ENCODE measurements at places on chromosomes 3 and 15.
A peak's percentile ranks its signal among the peaks of the same experiment; 100 is the strongest.

DNA sequence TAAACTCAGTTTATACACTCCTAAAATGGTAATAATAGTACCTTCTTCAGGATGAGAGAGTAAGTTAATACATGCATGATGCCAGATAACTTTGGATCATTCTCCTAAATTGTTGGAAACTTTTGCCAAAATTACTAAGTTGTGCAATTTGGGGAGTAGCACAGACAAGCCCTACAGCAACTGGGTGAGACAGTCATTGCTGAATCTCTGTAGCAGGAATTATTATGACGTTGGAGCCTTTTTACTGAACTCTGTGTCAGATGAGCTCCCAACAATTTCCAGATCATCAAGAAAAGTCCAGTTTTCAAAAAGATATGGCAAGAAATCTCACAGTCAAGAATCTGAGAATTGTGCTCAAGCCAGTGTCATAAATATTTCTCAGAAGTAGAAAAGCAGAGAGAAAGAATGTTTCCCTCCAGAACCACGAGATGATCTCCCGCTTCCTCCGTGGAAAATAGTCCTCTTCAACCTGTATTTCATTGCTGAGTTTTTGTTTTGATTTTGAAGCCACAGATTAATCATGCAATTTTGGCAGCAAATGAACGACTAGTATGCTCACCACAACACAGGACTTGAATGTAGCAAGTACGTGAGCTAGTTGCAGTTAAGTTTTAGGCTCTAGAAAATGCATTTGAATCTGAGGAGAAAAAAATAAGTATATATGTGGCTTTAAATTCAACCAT lies 485.4 kb downstream of the CNTN6 start:
- DNase-seq: no peak

GRCh38 chr3:192817506-192817905 lies 90.2 kb upstream of the FGF12 start:
- no peak for DNase-seq

DNA sequence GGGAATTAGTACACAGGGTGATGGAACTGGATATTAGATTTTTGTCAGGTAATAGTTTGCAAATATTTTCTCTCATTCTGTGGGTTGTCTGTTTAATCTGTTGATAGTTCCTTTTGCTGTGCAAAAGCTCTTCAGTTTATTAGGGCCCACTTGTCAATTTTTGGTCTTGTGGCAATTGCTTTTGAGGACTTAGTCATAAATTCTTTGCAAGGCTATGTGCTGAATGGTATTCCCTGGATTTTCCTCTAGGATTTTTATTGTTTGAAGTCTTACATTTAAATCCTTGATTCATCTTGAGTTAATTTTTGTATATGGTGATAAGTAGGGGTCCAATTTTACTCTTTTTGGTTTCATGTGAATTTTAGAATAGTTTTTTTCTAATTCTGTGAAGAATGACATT lies 111.3 kb downstream of the ARRDC4 start:
- DNase-seq: no peak

- no peak for DNase-seq
Measured at GRCh38 chr3:58117561-58118181, 93.1 kb downstream of the DNASE1L3 start.

- DNase-seq: no peak
Measured at GRCh38 chr15:50758712-50759205, 6.7 kb downstream of the SPPL2A start.

- DNase-seq: no peak
Measured at GRCh38 chr3:185423178-185423577, 60.2 kb downstream of the MAP3K13 start.

DNA sequence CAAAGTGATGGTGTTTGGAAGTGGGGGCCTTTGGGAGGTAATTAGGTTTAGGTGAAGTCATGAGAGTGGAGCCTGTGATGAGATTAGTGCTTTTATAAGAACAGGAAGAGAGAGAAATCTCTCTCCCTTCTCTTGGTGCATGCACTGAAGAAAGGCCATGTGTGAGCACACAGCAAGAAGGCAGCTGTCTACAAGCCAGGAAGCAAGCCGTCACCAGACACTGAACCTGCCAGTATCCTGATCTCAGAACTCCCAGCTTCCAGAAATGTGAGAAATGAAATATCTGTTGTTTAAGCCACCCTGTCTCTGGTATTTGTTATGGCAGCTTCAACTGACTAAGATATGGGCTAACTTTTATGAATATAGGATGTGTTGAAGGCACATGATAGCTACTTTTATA lies 72.6 kb downstream of the REC114 start:
- no peak for DNase-seq

- no peak for DNase-seq
Measured at GRCh38 chr3:49132073-49132436, 795 bp downstream of the LAMB2 start.

GRCh38 chr3:133069556-133070286 lies 31.5 kb downstream of the TMEM108 start:
- DNase-seq: no peak

DNA sequence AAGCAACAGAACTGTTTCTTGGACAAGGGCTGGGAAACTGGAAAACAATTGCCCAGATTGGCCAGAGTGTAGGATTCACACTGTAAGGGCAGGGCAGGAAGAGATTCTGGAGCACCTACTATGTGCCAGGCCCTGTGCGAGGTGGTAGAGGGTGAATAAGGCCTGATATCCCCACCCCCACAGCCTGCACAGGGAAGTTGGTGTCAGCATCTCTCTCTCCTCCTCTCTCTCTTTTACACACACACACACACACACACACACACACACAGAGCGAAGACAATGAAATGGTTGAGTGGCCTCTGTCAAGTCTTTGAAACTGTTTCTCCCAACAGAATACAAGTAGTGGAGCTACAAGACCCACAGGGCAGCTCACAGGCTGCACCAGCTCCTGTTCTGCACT lies 47.1 kb upstream of the SLCO2A1 start:
- no peak for DNase-seq

GRCh38 chr3:142216321-142216720 lies 9.1 kb downstream of the GK5 start:
- no peak for DNase-seq

DNA sequence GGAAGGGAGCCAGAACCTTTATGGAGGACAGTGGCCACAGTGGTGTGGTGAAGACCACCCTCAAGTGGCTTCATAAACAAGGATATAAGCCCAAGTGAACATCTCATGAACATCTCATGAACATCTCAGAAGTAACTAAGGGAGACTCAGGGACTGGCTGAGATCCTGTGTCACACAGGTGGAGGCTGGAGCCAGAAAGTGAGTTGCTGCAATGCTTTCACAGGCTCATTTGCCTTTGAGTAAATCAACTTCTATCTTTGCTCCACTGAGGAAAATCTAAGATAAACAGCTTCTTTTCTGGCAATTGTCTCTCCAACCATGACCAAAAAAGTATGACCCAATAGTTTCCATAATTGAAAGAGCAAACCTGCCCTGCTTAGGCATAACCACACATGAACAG lies 152.9 kb downstream of the CADPS start:
- no peak for DNase-seq

- DNase-seq: peak; percentile 55
Measured at GRCh38 chr3:42148982-42149432, 57.9 kb downstream of the TRAK1 start.

- no peak for DNase-seq
Measured at GRCh38 chr3:195803289-195803908, 8.3 kb downstream of the MUC4 start.

DNA sequence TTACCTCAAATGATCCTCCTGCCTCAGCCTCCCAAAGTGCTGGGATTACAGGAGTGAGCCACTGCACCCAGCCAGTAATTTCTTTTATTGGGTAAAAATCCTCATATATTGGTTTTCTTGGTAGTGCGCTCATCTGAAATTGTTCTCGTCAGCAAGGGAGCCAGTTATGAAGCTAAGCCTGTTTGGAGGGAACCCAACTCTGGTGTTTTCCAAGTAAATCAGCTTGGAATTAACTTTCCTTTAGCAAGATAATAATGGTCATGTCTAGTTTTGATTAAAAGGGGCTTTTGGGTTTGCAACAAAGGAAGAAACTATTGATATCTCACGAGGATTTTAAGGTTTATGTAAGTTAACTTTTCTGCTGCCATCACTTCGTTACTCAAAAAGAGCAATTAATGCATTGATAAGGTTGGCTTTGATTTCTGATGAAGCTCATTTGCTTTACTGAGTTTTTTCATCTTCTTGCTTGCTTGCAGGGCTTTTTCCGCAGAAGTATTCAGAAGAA lies 72.7 kb downstream of the RARB start:
- no peak for DNase-seq
